ENCODE measurements at places on chromosomes 16 and 17.

- no peak for DNase-seq
Measured at GRCh38 chr17:81551458-81552243, 502 bp downstream of the FAAP100 start.

- DNase-seq, result no peak
Measured at GRCh38 chr17:66335797-66336196, 33.4 kb downstream of the PRKCA start.

DNA sequence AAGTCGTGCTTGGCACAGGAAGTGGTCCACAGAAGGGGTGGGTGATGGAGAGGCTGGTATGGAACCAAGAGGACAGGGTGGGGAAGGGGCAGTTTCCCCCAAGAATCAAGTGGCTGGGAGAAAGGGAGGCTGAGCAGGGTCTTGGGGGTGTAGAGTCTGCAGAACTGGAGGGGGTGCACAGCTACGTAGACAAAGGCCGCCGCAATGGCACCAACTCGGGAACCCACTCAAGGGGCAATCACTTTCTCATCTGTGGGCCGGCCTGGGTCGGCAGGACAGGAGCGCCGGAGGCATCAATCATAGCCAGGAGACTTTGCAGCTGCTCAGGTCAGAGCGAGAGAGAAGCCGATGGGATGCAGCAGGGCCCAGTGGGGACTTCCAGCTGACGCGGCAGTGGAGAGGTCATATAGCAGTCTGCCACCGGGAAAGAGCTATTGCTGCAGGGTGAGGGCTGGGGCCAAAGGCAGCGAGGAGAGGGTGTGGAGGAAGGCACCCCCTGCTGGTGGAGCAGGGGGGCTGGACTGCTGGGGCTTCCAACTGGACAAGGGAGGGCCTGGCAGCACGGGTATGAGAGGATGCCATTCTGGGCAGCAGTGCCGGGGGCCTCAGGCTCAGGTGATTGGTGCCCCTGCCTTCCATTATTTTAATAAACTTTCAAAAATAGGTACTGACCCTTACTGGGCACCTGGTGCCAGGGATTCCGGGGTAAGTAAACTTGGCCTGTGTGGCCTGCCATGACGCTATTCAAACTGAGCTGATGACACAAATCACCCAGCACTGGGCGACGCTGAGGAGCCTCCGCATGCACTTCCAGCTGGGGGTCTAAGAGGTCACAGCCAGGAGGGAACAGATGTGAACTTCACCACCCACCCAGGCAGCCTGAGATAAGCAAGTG, 52.5 kb upstream of the MTSS2 start:
- DNase-seq, result no peak

DNA sequence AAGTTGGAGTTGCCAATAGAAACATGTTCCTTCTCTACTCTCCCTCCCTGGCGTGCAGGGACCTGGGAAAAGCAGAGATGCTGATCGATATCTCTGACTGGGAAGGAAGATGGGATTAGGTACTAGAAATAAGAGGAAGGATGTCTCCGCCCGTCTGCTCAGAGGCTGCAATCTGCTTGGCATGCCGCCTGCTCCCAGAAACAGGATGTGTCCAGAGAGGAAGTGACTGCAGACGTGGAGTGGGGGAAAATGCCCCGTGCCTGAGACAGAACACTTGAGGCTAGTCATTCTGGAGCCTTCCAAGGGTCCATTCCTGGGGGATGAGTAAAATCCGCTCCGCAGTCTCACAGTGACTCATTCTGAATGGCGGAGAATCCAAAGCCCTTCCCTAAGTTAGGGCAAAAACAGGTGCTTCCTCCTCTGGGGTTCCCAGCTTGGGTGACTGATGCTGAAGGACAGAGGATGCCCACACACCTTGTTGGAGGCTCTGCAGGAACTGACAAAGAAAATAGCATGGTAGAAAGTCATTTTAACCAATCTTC, 45.0 kb upstream of the SMURF2 start:
- DNase-seq, result no peak

- no peak for DNase-seq
Measured at GRCh38 chr16:80851831-80852230, 47.4 kb upstream of the CDYL2 start.

DNA sequence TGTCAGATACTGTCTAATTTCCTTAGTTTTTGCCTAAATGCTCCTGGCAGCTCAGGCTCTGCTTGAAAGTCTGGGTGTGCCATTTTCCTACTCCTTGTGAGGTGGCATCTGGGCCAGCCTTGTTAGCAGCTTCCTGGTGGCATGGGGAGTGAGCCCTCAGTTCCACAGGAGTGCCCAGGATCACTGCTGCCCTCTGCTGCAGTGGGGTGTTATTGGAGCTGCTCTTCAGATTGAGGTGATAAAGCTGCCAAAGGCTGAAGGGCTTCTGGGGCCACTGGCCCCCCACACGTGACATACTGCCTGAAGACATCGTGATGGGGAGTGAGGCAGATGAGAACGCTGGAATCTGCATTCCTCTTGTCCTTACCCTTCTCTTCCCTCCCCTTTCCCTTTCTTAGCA, 27.4 kb downstream of the CEP95 start:
- no peak for DNase-seq

- no peak for DNase-seq
Measured at GRCh38 chr16:6206080-6206479, 1108.5 kb upstream of the EEF2KMT start.

- DNase-seq, result no peak
Measured at GRCh38 chr17:47279062-47279801, 25.6 kb downstream of the ITGB3 start.

DNA sequence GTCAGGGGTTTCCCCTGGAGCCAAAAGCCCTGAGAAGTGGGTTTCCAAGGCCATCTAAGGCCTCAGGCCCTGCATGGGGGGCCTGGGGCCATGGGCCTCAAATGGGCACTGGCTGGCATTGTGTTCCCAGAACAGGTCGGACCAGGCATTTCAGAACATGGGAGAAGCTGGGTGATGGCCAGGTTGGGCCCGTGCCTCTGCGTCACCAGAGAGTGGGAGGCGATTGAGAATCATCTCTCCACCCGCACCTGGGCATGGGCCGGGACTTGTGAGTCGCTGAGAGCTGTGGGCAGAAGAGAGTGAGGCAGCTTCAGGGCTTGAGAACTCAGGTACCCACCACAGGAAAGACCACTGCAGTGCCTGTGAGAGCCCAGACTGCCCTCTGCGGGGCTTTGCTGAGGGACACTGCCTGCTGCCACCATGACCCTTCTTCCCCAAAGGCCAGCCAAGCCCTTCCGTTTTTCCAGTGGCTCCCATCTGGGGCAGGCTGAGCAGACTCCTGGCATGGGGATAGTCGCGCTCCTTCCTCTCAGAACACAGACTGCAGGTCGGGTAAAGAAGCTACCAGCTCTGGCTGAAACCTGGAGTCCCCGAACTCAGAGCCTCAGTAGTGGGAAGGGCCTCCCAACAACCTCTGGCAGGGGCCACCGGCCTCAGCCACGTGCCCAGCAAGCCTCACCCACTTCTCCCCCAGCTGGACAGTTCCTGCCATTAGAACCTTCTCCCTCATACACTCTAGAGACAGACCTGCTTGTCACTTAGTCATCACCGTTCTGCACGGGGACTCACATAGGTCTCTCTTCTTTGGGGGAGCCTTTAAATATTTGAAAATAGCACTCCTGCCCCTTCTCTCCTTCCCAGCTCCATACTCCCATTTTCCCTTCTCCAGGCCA, 1.6 kb downstream of the RAB11FIP4 start:
- no peak for DNase-seq

DNA sequence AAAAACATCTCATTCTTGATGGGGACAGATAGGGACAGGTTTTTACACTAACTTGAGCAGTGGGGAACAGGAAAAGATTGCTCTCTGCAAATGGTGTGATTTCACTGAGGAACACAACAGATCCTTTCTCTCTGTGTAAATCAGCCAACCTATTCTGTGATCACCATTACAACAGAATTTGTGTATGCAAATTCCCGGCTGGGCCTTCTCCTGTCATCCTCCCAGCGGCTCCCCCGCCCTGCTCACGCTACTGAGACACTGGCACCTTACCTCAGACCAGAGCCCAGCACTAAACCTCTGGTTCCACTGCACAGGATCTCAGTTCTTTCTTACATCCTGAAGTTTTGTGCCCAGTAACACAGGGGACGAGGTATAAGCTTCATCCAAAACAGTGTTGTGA, 97.0 kb upstream of the FA2H start:
- no peak for DNase-seq

GRCh38 chr16:59510008-59510424, 775.9 kb upstream of the GOT2 start:
- no peak for DNase-seq

GRCh38 chr16:84728853-84729424, 29.1 kb downstream of the USP10 start:
- DNase-seq, result no peak

- no peak for DNase-seq
Measured at GRCh38 chr17:74922694-74923537, at the start of gene USH1G. Gene USH1G (minus strand): TSS chr17:74923255. CDS start chr17:74923073, 182 bp downstream.

DNA sequence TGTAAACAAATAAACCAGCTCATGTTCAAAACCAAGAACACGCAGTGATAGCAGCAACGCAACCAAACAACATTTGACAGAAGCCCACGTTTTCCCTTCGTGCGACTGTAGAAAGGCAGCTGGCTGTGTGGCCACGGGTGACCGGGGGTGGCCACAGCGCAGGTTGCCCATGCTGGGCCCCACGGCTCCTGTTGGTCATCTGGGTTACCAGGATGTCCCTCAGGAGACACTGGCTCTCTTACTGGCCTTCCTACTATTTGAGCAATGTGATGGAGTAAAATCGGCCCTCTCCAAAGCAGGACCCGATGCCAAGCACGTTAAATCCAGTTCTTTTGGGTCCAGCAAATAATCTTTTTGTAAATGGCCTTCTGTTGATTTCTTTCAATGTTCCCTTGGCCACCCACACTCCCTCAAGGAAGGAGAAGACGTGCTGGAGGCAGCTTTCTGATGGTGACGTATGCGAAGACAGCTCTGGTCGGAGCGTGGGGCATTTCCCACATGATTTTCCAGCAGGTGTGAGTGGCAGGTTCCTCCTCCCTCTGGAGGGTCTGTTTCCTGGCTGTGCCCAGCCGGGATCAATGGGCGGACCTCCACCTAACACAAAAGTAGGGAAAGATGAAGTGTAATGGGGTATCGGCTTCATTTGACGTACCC, 143.1 kb upstream of the CHMP6 start:
- no peak for DNase-seq

GRCh38 chr16:76190480-76190879, 86.7 kb upstream of the CNTNAP4 start:
- no peak for DNase-seq

DNA sequence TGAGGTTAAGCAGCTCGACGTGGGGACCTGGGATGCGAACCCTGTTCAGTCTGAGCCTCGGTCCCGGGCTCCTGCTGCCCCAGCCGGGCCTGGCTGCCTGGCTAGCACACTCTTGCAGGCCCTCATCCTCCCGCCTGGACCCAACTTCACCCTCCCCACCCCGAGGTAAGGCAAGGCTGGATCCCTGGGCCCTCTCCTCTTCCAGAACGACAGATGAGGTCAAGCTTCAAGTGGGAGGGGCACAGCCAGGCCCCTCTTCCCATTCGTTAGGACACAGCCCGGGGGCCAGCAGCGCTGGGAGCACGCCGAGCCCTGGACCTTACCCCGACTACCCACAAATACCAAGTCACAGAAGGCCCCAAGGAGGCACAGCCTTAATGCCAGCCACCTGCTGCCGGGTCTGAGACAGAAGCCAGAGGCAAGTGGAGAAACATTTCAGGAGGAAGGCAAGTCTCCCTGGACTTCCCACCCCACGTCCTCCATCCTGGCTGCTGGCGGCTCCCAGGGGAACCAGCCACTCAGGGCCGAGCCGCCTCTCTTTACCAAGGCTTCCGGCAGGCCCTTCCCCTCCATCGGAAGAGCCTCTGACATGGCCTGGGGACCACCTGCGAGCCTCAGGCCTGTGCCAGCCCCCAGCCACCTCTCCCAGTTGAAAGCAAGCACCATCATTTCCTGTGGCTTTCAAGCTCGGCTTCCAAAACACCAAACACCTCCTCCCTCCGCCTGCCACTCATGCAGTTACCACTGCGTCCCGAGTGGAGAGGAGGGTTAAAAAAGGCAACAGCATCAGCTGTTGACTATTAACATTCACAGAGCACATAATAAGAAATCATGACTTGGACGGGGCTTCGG, 59.9 kb downstream of the RPH3AL start:
- DNase-seq, result no peak

GRCh38 chr17:42323268-42323773, 35.0 kb downstream of the STAT5A start:
- DNase-seq, result no peak

- no peak for DNase-seq
Measured at GRCh38 chr16:79949417-79949816, 348.9 kb upstream of the MAF start.

DNA sequence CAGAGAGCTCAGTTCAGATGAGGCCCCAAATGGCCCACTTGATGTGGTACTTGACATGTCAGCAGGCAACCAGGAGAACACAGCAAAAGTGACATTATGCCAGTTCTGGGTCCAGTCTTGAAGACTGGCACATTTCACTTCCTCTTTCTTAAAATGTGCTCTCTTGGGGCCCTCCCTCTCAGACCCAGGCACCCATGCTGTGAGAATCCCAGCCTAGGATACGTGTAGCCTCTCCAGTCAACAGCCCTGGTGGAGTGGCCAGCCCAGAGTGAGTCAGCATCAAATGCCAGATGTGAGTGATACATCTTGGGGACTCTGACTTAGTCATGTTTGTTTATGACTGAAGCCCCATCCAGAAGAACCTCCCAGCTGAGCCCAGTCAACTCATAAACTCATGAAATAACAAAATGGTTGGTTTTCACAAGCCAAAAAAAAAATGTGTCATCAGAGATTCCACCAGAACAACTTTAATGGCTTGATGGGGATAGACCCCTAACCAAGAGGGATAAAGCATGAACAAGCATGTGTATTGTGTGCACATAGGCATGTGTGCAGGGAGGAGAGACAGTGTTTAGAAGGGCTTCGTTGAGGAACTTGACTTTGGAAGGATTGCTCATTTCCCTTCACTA, 82.5 kb upstream of the TNRC6C start:
- DNase-seq, result no peak

DNA sequence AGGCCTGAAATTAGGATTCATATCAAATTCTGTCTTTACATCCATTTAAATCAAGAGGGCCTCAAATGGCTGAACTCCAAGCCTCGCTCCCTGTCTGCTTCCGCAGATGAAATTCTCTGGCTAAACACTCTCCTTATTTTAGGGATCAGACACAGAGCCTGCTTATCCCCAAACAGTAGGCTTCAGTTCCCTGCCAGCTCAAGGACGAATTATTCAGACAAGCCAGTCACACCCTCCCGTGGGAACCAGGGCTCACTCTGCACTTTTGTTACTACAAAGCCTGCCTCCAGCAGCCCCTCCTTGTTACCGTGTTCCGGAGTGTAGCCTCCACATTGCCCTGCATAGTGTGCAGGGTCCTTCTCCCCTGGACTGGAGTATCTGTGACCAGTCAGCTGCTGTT, 46.6 kb upstream of the LCMT1 start:
- no peak for DNase-seq
